ENCODE measurements at places on chromosomes 7 and 10.

DNA sequence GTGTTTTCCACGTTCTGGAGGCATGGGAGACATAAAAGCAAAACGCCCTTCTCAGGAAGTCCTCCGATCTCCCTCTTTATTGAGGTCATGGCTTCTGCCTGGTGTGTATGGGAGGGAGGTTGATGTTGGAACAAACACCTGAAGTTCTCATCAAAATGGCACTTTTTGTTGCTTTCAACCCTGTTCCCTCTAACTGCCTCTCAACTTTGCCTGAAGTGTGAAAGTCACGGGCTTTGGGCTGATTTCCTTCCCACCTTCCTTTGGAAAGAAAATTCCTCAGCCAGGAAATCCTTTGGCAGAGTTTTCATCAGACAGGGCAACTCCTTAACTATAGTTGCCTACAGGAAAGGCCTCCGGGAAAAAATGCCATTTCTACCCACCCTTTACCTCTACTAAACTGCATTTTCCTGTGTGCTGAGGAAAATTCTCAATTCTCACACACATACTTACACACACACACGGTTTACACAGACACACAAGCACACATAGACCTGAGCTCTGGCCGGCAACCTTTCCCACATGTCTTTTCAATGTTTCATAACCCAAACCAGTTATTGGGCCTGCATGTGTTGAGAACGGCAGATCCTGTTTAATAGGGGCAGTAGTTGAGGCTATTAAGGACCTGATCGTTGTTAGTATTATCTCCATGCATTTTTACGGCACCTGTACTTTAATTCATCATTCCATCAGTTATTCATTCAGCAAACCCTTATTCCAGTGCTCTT is 36.4 kb downstream of the CYP17A1 start:
- no peak for DNase-seq

- no peak for DNase-seq
Measured at GRCh38 chr7:98116656-98117461, 10.2 kb downstream of the LMTK2 start.

DNA sequence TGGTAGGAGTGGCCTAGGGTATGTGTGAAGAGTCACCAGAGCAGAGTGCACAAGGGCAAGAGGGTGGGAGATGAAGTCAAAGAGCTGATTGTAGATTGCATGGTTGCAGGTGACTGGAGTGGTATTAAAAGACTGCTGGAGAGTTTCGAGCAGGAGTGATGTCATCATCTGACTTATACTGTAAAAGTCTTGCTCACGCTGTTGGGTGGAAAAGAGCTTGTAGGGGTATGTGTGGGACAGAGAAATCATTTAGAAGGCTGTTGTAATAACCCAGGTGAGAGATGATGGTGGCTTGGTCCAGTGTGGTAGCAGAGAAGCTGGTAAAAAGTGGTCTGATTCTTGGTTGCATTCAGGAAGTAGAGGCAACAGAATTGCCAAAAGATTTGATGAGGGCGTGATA is 184.1 kb downstream of the ABCA13 start:
- no peak for DNase-seq

GRCh38 chr7:2621948-2622640 is 9.7 kb upstream of the TTYH3 start:
- DNase-seq: no peak

DNA sequence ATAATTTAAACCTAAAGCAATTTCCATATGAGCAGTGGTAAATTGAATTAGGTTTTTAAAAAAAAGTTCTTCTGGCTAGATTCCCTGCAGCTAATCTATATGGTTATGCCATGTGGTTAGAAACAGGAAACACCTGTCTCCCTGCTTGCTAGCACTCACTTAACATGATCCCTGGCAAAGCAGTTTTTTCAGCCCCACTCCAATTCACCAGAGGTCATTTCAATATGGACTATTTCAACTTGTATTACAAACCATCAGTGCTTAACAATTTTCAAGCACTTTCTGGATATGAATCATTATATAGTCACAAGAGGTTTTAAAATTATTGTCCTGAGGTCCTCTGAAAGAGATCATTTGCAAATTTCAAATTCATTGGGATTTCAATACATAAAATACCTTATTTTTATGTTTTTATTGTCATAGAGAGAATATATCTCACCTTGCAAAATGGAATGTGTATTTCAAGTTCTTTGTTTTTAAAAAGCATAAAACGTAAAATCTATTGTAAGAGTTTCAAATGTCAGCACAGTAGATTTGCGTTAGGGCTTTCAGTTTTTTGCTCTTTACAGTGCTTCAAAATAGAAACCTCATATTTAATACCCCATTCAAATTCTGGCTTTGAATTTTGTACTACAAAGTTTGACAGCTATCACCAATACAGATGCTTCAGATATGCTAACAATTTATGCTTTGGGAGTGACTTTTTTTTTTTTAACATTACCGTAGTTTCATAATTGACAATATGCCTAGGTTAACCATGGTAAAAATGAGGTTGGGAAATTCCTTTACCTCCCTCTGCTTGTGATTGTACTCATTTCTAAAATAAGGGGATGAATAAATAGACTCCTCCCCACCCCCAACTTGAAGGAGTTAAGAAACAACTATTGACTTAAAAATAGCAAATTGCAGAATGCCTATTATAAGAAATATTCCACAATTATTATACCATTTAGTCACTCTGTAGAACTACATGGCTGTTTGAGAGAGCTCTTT is 117.5 kb upstream of the HGF start:
- DNase-seq: no peak

DNA sequence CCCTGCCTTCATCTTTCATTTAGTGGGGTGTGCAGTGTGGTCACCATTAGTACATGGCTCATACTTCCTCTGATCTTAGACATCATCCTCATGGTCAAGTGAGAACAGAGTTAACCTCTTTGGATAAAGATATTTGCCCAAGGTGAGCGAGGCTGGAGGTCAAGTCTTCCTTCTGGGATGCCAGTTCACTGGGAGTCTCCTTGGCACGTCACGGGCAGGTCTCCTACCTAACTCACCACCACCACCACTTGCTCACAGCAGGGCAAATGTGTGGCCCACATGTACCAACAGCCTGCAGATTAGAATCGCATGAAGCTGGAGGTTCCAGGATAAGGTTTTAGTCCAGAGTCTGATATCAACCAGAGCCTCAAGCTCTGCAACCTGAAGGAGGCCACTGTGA is 164.6 kb downstream of the USP6NL start:
- DNase-seq: no peak

GRCh38 chr10:101629837-101630632 is 41.9 kb downstream of the DPCD start:
- no peak for DNase-seq

GRCh38 chr7:158037211-158037610 is 550.4 kb downstream of the PTPRN2 start:
- DNase-seq: no peak

GRCh38 chr7:34073676-34074075 is 168.3 kb downstream of the BMPER start:
- DNase-seq: no peak

DNA sequence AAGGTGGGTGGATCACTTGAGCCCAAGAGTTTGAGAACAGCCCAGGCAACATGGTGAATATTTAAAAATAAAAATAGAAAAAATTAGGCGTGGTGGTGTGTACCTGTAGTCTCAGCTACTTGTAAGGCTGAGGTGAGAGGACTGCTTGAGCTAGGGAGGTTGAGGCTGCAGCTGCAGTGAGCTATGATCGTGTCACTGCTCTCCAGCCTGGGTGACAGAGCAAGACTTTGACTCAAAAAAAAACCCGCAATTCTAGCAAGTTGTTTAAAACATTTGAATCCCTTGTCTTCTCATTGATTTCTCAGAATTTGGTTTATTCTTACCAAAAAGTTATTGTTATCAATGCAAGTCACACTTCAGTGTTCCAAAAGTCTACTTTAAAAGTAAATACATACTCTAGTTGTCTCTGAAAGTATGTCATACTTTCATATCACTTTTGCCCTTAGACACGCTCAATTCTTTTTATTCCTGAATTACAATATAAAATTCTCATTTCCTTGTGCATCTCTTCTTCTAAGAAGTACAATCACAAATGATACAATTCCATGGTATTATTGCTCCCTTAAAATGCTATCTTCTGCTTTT is 6.3 kb downstream of the EPC1 start:
- DNase-seq: no peak

DNA sequence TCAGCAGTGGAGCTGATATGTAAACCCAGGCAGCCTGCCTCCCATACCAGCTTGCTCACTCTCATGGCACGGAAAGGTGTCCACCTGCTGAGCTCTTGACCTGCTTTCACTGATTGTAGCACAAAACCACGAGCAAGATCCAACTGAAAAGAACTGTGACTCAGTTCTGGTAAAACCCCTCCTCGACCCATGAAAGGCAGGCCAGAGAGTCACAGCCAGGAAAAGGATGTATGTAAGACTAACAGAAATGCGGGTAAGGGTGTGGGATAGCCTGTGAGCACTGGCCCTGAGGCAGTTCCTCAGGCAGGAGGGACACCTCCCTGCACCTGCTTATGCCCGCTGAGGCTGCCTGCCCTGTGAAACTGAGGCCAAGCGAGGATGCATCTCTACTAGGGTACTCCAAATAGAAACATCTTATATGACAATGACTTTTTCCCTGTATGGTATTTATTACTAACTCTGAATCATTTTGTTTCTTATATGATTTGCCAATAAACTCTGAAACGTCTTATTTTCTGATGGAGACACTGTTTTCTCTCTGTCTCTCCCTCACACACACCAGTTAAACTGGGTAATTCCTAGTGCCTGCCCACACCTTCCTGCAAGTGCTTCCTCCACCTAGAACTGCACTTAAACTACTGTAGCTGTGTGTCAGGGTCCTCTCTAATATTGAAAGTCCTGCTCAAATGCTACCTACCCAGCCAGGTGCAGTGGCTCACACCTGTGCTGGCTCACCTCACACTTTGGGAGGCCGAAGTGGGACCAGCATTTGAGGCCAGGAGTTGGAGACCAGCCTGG is 73.3 kb upstream of the GHITM start:
- no peak for DNase-seq

DNA sequence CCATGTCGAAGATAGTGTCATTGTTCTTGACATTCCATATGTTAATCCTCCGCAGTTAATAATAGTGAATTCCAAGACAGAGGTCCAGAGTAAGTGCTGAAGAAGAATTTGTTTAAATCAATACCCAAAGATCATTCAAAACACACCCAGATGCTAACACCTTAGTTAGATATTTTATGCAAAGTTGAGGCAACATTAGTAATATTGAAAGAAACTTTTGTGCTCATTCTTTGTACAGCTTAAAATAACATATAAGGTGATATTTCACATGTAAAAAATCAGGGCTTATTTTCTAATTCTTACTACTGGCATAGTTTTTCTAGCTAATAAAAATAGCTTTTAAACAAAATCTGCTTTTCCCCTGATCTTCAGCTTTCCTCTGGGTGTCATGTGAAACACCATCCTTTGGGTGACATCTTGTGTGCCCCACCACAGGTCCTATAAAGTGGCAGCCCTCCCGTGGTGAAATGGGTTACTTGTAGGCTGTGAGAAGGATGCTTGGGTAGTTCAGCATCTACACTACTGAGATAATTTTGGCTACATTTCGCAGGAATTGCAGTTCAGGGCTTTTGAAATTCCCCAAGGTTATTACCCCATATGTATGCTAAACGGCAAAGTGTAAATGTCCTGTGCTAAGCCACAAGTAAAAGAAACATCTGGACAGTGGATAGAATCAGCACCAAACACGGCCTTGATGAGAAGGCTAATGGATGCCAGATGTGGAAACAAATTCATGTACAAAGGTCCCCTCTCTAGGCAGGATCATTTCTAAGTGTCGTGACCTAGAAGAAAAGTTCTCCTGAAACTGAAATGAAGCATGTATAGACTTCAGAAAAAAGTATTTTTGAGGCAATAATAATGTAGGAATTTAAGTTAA is 105.4 kb downstream of the GRM3 start:
- no peak for DNase-seq

GRCh38 chr10:24396396-24396795 is 187.5 kb downstream of the KIAA1217 start:
- no peak for DNase-seq

DNA sequence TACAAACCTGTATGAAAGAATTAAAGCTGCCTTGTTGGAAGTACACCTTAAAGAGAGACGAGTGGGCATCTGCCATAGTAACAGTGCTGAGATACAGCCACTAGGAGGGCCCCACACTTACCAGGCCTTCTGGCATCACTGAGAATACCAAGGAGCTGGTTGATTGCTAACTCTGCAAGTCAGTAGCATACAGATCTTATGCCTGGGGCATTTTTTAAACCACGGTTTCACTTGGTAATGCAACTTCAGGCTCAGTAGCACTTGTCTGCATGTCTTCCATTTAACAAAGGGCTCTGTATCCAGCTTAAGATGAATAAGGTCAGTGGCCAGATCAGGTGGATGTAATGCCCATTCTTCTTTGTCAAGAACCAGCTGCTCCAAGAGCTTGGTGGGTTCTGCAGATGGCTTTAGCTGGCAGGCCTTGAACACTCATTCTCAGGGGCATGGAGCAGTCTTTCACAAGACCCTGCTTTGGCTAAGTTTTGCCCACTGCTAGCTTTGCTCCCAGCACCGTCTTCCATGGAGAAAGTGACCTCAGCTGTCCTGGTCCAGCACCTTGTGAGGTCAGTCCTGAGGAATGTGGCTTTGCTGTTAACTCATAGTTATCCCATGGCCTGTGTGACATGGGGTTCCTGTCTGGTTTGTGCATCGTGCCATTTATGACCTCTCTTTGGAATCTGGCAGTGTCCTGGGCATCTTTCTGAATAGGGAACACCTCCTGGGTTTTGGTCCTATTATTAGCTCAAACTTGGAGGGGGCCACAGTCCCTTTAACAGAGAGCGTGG is 68.1 kb downstream of the BMPER start:
- DNase-seq: no peak

DNA sequence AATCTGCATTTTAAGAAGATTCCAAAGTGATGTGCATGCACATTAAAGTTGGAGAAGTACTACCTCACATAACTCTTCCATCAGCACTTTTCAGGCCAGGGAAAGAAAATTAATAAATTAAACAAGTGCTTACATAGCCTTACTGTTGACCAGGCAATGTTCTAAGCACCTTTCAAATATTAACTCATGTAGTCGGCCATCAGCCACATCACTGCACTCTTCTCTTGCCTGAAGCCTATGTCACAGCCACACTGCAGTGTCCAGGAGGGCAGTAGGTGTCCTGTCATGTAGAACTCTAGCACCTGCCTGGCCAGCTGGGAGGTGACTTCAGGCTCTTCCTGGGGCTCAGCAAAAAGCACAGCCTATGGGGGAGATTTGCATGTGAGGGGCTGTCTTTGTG is 71.5 kb downstream of the CDK1 start:
- DNase-seq: no peak

GRCh38 chr7:94547126-94547525 is 37.5 kb downstream of the CASD1 start:
- DNase-seq: no peak

DNA sequence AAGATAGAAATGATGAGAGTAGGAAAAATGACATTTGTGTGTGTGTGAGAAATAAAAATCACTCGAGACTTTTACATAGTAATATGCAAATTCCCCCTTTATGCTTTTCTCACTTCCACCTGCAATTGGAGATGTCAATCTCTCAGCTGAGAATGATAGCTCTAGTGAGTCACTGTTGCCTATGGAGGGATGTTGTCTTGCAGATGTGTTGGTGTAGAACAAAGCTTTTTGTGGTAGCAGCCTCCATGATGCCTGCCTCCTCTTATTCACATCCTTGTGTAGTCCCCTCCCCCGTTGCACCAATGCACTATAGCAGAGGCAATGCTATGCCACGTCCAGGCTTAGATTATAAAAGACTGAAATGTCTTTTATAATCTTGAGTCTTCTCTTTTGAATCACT is 33.8 kb downstream of the SPAG6 start:
- DNase-seq: no peak

- DNase-seq: no peak
Measured at GRCh38 chr10:112151524-112152039, 32.0 kb downstream of the GPAM start.

Data from activated naive CD4-positive, alpha-beta T cell (primary cell).